ENCODE measurements at places on chromosomes 2 and 18. TPM values are rescaled to one million over a fixed set of nuclear protein-coding genes. Genes with fewer than 3 reads are reported as not detected.

Gene PLCD4
- total RNA-seq: 9.4 TPM

Gene CRYBA2
- total RNA-seq: 1.2 TPM

Gene MPP4
- 1.3 TPM for total RNA-seq

Gene SCTR
- total RNA-seq: 0.25 TPM

Gene OSBPL6
- 26.5 TPM for total RNA-seq

Gene LRRTM1
- 16.5 TPM for total RNA-seq

Gene PMAIP1
- total RNA-seq: not detected

Gene GREB1L
- total RNA-seq: 12.5 TPM

Gene CLEC4F
- 0.45 TPM for total RNA-seq

Gene PROKR1
- not detected for total RNA-seq

Gene HOXD9
- total RNA-seq: not detected

Gene RAX
- total RNA-seq: not detected

Gene ABCG8
- total RNA-seq: 2.5 TPM

Gene SULT1C2
- not detected for total RNA-seq

Gene DUSP2
- total RNA-seq: 4.8 TPM

Gene ATOH8
- 13.5 TPM for total RNA-seq

Gene ZNF396
- 3.8 TPM for total RNA-seq

Gene INHBB
- total RNA-seq: 4.9 TPM

Gene DPP10
- total RNA-seq: 80.1 TPM

Gene ALPP
- not detected for total RNA-seq

Gene PAIP2B
- 76.5 TPM for total RNA-seq

Gene MAL
- total RNA-seq: 113 TPM

Gene CTDSP1
- total RNA-seq: 42.6 TPM

Gene PRR30
- not detected for total RNA-seq

Gene NR4A2
- total RNA-seq: 11.0 TPM

Gene HOXD3
- 0.19 TPM for total RNA-seq

Gene NFE2L2
- total RNA-seq: 57.5 TPM

Gene CD207
- total RNA-seq: not detected
